Activated naive CD4-positive, alpha-beta T cell treated with anti-CD3 and anti-CD28 coated beads for 36 hours (primary cell): ENCODE measurements at places on chromosomes 16 and 17. TPM values are rescaled to one million over a fixed set of nuclear protein-coding genes. Genes with fewer than 3 reads are reported as not detected.

B3GNT9 gene
- total RNA-seq = 1.2 TPM

KRT40 gene
- not detected for total RNA-seq

CAVIN1 gene
- total RNA-seq = 0.67 TPM

MRPS23 gene
- total RNA-seq = 59.1 TPM
